ENCODE measurements at places on chromosomes 2 and 18.

- peak; percentile 42 for DNase-seq
These were observed 23.5 kb upstream of the C18orf32 start for GRCh38 chr18:49510393-49511115.

DNA sequence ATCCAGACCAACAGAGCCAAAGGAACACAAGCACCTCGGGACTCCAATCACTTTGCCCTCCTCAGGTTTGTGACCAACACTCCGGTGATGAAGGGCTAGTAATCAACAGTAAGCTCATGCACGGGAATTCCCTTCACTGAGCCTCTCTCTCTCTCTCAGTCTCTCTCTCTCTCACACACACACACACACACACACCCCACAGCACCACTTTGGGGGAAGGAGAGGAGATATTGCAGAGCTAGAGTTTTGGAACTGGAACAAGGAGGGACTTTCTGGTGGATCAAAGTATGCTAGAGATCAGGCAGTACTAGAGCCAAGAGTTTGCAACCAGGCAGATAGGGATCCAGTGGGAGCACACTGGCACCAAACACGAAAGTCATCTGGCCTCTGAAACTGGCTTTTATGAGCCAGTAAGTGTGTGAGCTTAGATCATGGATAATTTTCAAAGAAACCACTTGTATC, 98.7 kb downstream of the ANKRD44 start:
- DNase-seq, result no peak

GRCh38 chr2:227482638-227483340, 10.8 kb downstream of the AGFG1 start:
- no peak for DNase-seq

DNA sequence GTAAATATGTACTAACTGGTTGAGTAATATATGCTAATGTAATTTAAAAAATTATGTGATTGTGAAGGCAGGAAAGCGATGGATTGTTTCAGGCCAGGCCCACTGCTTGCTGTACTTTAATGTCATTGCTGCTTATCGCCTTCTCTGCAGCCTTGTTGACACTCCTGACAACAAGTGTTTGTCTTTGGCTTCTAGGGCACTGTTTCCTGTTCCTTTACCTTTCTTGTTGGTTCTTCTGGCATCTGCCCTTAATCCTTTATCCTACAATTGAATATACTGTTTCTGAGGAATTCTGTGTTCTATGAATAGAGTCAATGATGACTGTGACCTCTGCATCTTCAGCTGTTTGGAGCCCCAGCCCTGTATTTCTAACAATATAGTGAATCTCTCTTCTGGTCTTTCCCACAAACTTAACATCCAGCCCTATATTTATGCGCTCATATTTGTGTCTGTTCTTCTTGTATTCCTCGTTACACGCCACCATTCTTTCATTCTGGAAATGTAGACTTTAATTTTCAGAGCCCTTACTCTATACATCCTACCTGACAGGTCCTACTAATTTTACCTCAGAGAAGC, 17.6 kb downstream of the ACSL3 start:
- DNase-seq, result no peak

- DNase-seq, result no peak
These were observed 131.6 kb upstream of the DOCK10 start for GRCh38 chr2:225173909-225174308.
